Activated CD8-positive, alpha-beta memory T cell treated with anti-CD3 and anti-CD28 coated beads for 1 hour (primary cell): ENCODE measurements at places on chromosomes 3 and 15.

- no peak for DNase-seq
These were observed 36.7 kb upstream of the ZBTB38 start for GRCh38 chr3:141331377-141332318.

- no peak for DNase-seq
These were observed 29.2 kb downstream of the UBE2Q2 start for GRCh38 chr15:75872403-75872990.

DNA sequence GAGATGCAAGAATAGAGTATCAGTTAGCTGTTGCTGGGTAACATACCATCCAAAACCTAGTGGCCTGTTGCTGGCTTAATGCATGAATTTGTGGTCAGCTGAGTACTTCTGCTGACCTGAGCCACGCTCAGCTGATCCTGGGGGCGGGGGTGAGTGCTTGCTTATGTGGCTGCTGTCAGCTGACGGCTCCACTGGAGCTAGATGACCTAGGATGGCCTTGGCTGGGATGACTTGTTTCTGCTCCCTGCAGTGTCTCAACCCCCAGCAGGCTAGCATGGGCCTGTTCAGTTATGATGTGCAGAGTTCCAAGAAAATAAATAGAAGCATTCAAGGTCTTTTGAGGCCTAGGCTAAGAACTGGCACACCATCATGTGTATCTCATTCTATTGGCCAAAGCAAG lies 63.9 kb downstream of the FBLN2 start:
- DNase-seq, result no peak

DNA sequence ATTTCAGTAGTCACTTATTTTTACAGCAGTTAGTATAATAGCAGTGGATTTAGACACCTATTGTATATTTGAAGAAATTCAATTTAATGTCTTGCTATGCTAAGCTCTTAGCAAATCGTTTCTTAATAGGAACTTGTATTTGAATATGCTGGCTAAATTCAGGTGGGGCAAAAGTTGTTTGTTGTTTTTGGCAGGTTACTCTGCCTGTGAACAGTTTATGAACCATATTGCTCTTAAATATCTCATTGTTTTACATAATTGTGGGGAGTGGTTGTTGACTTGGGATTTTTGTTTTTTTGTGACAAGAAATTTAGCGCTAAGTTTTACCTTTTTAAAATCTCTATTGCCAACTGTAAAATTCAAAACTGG lies 43.4 kb downstream of the NR2C2 start:
- DNase-seq, result no peak

- DNase-seq, result no peak
These were observed 109.8 kb downstream of the BBX start for GRCh38 chr3:107632576-107632975.

- DNase-seq, result no peak
These were observed 988 bp upstream of the CFAP92 start for GRCh38 chr3:128994581-128995546.

DNA sequence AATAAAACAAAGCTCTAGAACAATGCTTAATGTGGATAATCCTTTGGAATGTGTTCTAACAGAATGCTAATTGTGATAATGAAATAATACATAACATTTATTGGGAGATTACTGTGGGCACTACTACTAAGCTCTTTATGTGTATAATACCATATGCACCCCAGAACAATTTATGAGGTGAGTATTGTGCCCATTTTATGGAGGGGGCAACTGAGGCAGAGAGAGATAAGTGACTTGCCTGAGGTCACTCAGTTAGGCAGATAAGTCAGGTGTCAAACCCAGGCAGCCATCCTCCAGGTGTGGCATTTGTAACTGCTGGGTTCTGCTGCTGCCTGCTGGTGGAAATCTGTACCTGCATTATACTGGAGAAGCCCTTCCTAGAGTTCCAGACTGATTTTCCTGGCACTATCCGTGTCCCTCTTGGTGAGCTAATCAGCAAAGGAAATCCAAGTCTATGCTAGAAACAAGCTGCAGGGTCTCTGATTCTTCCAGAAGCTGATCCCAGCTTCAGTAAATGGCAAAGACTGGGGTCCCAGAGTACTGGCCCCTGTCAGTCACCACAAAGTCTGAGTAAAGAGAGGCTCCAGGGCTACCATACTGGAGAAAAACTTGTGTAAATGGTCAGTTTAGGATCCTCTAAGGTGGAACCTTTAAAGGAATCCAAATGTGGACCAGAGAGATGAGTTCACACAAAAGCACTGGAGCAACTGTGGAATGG lies 22.6 kb upstream of the RBP1 start:
- no peak for DNase-seq

- no peak for DNase-seq
These were observed 9.0 kb upstream of the CD47 start for GRCh38 chr3:108099679-108100428.

GRCh38 chr15:68402432-68403160 lies 29.4 kb downstream of the ITGA11 start:
- no peak for DNase-seq

DNA sequence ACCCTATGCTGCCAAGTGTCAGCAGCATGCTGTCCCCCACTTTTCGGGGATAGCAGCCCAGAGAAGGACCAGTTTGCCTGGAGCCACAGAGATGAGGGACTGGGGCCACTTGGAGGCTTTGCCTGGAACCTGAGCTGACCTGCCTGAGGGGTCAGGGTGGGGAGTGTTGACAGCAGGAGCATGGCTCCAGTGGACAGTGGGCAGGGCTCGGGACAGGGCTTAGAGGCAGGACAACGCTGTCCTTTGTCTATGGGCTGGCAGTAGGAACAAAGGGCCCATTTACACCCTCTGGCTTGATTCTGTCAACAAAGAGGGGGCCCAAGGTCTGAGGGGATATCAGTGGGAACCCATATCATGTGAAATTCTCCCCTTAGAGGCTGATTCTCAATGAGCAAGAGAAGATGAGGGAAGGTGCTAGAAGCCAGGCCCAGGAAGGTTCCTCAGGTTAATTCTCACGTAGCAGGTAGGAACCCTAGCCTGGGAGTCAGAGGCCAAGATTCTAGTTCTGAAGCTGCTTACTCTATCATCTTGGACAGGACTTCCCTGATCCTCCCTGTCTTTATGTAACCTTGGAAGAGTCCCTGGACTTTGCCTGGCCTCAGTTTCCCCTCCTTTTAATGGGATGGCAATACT lies 29.7 kb upstream of the HHATL start:
- no peak for DNase-seq

GRCh38 chr15:84937144-84937543 lies 44.5 kb upstream of the PDE8A start:
- no peak for DNase-seq

GRCh38 chr3:118863731-118864322 lies 170.8 kb downstream of the IGSF11 start:
- no peak for DNase-seq

DNA sequence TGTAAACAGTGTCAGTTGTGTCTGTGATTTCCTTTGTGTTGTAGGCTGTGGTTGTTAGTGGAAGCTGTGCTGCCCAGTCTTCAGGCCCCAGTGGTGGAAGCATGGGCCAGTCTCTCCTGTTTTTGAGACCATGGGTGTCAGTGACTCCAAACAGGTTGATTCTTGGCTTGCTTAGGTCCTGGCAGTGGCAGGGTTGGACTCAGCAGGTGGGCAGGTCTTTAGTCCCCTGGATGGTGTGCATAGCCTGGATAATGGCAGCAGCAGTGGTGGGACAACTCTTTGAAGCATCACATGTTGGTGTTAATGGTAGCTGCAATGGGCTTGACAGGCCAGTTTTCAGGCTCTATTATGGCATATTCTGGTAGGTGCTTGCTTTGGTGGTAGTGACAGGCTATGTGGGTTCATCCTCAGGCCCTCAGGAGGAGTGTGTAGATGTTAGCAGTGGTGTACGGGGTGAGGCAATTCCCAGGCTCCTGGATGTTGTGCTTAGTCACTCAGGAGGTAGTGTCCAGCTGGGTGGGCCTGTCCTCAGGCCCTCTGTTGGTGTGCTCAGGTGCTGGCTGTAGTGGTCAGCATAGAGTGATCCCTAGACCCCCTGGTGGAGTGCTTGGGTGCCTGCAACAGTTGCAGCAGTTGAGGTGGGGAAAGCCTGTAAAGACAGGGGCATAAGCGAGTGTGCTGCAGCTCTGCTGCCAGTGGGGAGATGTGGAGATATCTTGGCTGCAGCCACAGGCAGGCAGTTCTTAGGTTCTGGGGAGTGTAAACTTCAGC lies 596.7 kb downstream of the PDCD6IP start:
- no peak for DNase-seq

DNA sequence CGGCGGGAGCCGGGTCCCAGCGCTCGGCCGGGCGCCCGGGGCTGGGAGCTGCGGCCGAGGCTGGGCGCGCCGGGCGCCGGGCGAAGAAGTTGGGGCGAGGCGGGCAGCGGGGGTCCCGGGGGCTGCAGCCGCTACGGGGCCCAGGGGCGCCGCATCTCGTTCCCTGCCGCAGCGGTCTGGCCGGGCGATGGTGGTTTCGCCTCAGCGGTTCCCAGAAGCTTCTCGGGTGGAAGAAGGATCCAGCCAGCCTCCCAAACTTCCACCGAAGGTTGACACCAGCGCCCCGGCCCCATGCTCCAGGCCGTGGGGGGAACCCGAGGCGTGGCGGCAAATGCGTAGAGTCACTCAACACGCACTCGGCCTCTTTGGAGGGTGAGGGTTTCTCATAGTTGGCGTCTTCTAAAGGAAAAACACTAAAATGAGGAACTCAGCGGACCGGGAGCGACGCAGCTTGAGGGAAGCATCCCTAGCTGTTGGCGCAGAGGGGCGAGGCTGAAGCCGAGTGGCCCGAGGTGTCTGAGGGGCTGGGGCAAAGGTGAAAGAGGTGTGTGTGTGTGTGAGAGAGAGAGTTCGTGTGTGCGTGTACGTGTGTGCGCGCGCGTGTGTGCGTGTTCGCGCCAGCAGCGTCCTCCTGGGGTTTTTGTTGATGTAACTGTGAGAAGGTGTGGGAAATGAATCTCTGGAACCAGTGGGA lies 940 bp downstream of the BOC start:
- DNase-seq, result no peak

DNA sequence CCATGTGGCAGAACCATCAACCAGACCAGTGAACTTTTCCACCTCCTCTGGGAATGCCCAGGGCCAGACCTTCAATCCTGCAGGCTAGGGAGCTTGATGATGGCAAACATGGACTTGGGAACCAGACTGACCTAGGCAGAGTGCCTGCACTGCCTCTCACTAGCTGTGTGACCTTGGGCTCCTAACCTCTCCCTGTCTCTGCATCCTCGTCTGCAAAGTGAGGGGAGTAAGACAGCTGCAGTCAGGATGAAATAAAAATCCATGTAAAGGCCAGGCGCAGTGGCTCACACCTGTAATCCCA lies 17.5 kb upstream of the LOXL1 start:
- no peak for DNase-seq

- DNase-seq, result no peak
These were observed 251.0 kb upstream of the TLE3 start for GRCh38 chr15:70348581-70349344.

- no peak for DNase-seq
These were observed 31.0 kb downstream of the EPHB3 start for GRCh38 chr3:184592371-184593219.

GRCh38 chr3:126737527-126737926 lies 33.5 kb downstream of the CHCHD6 start:
- no peak for DNase-seq

GRCh38 chr3:186614266-186614596 lies 1.4 kb downstream of the AHSG start:
- no peak for DNase-seq

DNA sequence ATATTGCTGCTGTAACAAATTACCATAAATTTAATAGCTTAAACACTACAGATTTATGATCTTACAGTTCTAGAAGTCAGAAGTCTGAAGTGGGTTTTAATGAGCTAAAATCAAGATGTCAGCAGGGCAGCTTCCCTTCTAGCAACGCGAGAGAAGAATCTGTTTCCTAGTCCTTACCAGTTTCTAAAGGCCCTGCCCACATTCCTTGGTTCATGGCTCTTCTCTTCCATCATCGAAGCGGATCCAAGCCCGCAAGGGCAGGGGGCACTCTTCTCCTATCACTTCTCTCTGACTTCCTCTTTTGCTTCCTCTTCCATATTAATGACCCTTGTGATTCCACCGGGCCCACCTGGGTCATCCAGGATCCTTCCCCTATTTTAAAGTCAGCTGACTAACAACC lies 16.1 kb downstream of the MINDY4B start:
- no peak for DNase-seq

- no peak for DNase-seq
These were observed 213.6 kb downstream of the GAP43 start for GRCh38 chr3:115836944-115837343.

DNA sequence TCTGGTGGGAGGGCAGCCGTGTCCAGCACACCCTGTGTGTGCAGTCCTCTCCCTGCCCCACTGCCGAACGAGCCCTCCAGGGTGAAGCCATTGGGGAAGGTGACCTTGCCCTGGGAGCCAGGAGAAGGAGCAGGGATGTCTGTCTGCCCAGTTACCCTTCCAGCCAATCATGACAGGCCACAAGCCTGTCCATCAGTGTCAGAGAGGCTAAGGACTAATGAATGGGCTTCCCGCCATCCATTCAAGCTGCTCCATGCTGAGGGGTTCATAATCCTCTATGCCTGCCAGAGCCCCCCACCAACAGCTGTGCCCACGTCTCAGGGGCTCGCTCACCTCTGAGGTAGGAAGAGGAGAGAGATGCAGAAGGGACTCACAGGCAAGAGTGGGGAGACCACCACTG lies 15.2 kb downstream of the ALS2CL start:
- DNase-seq, result no peak

- no peak for DNase-seq
These were observed 53.2 kb upstream of the KLF13 start for GRCh38 chr15:31273258-31273941.

DNA sequence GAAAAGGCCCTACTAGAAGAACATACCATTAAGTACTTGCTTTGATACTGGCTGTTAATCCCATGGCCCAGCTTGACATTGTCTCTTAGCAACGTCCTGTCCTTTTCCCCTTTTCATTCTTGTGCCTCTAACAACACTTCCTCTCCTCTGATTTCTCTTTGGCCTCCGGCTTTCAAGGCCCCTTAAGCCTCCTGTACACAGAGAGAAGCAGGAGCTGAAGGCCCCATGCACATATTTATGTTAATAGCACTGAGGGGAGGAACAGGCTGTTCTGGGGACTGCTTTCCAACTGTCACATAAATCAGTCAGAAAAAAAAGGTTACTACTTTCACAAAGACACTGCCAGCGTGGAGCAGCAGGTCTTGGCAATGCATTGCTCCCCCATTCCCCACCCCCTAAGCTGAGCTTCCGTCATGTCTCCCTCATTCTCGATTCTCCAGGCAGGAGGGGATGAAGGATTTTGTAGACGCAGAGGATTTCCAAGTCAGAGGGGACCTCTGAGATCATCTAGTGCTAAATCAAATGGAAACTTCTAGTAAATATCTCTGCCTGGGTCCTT lies 257.4 kb upstream of the ADAMTS9 start:
- DNase-seq, result no peak

- no peak for DNase-seq
These were observed 29.3 kb downstream of the APPL1 start for GRCh38 chr3:57256844-57257243.

- DNase-seq, result no peak
These were observed 15.7 kb upstream of the RASA2 start for GRCh38 chr3:141471160-141471559.

GRCh38 chr3:136899622-136900158 lies 37.7 kb downstream of the NCK1 start:
- no peak for DNase-seq
